WTC11 (cell line): ENCODE measurements at places on chromosomes 12 and 14. TPM values are rescaled to one million over a fixed set of nuclear protein-coding genes. Genes with fewer than 3 reads are reported as not detected.

DNA sequence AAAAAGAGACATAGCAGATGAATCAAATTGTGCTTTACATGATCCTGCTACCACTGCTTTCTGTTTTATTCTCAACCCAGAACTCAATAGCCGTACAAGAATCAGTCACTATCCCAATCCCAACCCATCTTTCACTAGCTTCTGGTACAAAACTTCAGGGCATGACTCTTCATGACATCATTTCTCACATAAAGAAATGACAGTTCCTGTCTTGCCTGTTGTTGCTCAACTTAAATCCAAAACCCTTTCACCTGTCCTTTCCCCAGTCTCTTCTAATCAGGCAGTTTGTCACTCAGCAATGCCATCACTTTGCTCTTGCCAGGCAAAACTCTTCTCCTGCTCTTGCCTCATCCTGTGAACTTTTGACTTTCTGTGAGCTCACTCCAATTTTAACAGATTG is 962.8 kb downstream of the GALC start:
- no peak for DNase-seq

FAM181A gene
- not detected in 3 replicates for total RNA-seq

CNPY2 gene
- total RNA-seq = 171 to 193 TPM (median 192 TPM) in 3 replicates

DNA sequence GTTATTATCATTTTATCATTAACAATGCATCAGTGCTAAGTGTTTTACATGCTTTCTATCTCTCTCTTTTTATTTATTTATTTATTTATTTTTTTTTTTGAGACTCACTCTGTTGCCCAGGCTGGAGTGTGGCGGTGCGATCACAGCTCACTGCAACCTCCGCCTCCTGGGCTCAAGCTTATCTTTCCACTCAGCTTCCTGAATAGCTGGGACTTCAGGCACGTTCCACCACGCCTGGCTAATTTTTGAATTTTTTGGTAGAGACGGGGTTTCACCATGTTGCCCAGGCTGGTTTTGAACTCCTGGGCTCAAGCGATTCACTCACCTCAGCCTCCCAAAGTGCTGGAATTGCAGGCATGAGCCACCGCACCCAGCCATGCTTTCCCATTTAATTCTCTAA is 3.9 kb upstream of the BTG1 start:
- DNase-seq = no peak

DNA sequence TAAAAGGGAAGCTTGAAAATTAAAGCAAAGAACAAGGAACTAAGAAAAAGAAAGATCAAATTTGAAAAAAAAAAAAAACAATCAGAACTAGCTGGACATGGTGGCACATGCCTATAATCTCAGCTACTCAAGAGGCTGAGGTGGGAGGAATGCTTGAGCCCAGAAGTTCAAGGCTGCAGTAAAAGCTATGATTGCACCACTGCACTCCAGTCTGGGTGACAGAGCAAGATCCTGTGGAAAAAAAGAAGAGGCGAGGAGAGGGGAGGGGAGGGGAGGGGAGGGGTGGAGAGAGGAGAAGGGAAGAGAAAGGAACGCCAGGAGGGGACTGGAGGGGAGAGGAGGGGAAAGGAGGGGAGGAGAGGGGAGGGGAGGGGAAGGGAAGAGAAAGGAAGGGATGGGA is 43.0 kb downstream of the EEA1 start:
- no peak for DNase-seq

GRCh38 chr14:55717621-55718020 is 137.6 kb downstream of the KTN1 start:
- DNase-seq = no peak

- no peak for DNase-seq
Observed at GRCh38 chr12:120468821-120469449, 613 bp downstream of the SRSF9 start.

OR10P1 gene
- not detected in 3 replicates for total RNA-seq
